ENCODE measurements at places on chromosomes 13 and 19.

DNA sequence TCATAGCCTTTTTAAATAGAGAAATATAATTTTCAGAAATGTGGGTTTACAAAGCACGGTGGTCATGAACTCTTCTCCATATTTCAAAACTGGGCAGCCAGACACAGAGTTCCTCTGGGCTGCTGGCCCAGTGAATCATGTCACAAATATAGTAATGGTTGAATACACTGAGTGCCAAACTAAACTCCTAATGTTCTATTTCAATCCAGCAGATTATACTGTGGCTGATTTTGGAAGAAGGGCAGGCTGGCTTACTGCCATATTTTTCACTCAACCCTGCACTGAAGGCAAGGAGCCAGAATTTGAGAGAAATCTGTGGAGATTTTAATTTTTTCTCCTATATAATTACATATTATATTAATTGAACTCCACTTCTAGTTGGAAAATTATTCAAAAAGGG, 17.0 kb upstream of the PRR20A start:
- no peak for DNase-seq

GRCh38 chr13:44734201-44734707, 158.1 kb upstream of the TSC22D1 start:
- peak; percentile 35 for DNase-seq

- peak; percentile 42 for DNase-seq
These were observed 41.6 kb downstream of the ARHGAP35 start for GRCh38 chr19:46902402-46902766.

GRCh38 chr19:33535226-33535625, 13.6 kb upstream of the PEPD start:
- DNase-seq: peak; percentile 38

- DNase-seq: no peak
These were observed 14.6 kb downstream of the KBTBD7 start for GRCh38 chr13:41179593-41180250.

GRCh38 chr13:30159446-30159839, 147.9 kb downstream of the KATNAL1 start:
- peak; percentile 29 for DNase-seq

GRCh38 chr19:36423925-36424324, 5.5 kb upstream of the ZFP82 start:
- no peak for DNase-seq

DNA sequence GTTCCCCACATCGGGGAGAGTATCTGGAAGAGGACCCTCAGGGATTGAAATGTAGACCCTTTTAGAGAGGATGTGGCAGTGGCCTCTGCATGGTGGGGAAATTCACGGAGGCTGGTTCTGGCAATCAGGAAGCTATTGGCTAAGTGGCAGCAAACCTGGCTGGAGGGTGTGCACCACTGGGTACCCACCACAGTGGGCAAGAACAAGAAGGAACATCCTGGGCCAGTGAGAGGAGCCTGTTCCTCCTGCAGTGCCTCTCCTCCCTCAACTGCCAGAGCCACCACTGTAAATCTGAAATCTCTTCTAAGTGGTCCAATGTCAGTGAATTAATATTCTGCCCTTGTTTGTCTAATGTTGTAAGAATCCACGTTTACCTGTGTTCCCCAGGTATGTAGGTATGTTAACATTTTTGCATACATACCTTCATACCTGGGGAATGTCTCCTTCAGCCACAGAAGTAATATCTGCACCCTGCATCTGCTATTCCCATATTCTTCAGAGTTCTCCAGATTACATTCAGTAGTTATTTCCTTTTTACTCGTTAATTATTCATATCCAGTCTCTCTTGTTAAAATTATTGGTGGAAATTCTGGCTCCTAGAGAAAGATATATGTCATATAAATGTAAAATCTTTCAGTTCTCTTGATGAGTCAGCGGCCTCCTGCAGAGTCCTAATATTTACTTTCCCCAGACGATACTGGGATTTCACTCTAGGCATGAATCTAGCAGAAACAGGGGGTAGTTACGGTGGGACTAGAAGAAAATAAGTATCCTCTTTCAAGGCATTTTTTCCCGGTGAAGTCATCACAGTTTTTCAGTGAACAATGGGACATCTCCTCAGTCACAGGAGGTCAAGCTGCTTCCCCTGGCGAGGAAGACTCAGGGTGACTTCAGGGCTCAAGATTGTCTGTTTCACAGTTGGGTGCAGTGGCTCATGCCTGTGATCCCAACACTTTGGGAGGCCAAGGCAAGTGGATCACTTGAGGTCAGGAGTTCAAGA, 148.3 kb downstream of the MYO16 start:
- peak; percentile 22 for DNase-seq

- no peak for DNase-seq
These were observed 2.5 kb downstream of the MIER2 start for GRCh38 chr19:342128-342455.

DNA sequence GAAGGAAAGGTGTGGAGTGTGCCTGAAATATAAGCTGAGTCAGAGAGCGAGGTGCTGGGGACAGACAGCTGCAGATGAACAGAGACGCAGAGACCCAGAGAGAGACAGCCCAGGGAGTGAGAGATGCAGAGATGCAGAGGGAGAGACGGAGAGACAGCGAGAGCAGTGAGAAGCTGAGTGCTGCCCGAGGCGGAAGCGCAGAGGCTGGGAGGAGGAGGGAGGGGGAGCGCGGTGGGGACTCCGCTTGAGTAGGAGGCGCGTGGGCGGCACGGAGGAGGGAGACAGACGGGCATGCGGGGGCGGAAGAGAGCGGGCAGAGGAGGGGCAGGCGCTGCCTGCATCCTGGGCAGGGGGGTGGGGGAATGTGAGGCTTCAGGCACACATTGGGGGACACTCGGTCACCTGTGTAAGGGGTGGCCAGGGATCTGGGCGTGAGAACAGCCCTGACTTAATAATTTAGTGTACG, 25.7 kb downstream of the SLC8A2 start:
- peak; percentile 79 for DNase-seq

DNA sequence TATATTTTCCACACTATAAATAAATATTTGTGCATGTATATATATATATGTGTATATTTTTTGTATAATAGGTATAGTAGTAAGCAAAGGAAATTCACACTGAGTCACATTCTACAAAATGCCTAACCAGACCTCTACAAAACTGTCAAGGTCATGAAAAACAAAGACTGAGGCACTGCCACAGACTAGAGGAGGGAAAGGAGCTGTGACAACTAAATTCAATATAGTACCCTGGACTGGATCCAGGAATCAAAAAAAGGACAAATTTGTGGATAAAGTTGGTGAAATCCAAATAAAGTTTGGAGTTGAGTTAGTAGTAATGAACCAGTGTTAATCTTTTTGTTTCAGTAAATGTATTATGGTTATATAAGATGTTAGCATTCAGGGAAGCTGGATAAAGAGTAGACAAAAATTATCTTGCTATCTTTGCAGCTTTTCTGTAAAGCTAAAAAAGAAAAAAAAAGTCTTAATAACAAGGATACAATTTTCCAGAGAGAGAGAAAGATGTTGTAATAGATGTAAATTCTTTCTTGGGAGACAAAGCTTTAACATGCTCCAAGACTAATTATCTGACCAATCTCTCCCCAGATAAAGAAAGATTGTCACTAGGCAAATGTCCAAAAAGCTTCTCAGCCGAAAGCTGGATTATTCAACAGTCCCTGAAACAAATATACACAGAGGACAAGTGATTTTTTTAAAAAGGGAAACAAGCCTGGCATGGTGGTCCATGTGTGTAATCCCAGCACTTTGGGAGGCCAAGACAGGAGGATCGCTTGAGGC, 19.1 kb downstream of the SYDE1 start:
- no peak for DNase-seq

- no peak for DNase-seq
These were observed 131.4 kb upstream of the ARGLU1 start for GRCh38 chr13:106699311-106699710.

GRCh38 chr13:73991884-73992283, 142.3 kb downstream of the KLF12 start:
- no peak for DNase-seq

DNA sequence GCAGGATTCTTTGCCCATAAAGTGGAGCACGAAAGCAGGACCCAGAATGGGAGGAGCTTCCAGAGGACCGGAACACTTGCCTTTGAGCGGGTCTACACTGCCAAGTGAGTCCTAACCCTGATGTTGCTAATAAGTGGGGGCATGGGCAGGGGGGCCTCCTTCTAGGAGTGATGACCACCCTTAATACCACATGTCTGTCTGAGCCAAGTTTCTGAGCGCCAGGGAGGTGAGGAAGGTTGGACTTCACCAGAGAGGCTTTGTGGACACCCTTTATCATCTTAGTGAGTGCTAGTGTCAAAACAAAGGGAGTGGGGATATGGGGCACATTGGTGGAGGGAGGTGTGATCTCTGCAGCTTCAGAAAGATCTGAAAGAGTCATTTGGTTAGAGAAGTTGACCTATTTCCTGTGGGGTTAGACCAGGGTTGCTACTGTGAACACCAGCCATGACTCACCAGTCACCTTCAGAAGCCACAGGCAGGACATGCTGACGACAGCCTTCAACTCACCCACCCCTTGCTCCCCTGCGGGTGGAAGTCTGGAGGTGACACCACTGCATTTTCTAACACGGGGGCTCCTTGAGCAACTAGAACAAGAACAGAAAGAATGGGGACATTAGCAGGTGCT, 8.8 kb downstream of the ALOX5AP start:
- DNase-seq: peak; percentile 66

DNA sequence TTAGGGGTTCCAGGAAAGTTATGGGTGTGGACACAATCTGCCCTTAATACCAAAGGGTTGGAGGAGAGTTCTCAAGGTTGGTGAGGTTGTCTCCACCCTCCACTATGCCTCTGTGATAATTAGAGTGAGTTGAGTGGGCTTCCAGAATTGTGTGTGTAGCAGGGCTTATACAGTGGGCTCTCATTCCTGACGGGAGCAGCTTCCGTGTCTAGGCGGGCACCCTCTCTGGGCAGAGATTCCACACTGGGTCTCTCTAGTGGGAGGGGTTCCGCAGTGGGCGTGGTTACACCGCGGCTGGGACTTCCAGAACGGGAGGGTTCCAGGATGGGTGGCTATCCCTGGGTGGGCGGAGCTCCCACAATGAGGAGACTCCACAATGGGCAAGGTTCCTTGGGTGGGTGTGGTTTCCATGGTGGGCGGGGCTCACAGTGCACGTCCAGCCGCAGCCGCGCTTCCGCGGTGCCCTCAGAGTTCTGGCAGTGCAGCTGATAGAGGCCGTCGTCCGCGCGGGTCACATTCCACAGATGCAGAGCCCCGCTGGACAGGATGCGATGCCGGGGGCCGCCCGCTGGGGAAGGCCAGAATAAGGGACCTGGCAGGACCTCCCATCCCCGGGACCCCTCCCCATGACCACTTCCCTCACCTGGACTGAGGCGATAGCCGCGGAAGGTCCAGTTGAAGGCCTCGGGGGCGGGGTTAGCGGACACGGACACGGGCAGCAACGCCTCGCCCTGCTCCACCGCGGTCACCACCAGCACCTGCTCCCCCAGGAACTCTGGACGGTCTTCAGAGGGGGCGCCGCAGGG, 8.4 kb downstream of the NPHS1 start:
- DNase-seq: no peak

GRCh38 chr13:51834581-51835171, 10.3 kb downstream of the TMEM272 start:
- no peak for DNase-seq

DNA sequence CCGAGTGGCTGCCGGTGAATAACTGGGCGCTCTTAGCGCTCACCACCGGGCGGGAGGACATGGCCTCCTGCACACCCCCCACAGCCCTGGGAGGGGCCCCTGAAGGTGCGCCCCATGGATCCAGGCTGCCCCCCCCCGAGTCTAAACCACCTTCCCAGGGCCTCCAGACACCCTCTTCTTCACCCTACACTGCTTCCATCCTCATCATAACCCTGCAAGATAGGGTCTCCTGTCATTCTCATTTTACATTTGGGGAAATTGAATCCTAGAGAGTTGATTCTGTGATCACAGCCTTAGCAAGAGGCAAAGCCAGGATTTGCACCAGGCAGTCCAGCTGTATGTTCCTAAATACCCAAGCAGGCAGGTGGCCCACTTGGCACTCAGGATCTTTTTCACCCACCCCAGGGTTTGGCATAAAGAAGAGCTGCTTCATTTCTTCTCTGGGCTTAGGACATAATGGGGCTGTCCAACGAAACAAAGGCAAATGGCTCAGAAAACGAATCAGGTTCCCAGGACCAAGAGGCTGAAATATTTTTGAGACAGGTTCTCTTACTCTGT, 110.8 kb downstream of the PTPRS start:
- DNase-seq: no peak

- DNase-seq: no peak
These were observed 12.0 kb upstream of the MYO1F start for GRCh38 chr19:8589177-8589714.

DNA sequence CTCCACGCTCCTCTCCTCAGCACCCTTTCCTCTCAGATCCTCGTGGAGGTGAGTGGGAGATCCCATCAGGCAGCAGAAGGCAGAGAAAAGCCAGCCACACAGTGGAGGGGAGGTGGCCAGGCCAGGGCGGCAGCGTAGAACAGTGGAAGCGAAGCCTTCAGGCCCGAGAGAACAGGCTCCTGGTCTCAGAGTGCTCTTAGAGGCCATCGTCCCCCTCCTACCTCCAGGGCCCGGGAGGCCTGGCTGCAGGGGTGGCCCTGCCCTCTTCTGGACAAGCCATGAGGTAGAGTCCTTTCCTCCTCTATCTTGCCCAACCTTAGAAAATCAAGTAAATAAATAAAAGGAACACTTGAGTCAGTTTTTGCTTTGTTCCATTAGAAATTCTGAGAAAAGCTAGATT, 202.0 kb downstream of the KATNAL1 start:
- DNase-seq: no peak

DNA sequence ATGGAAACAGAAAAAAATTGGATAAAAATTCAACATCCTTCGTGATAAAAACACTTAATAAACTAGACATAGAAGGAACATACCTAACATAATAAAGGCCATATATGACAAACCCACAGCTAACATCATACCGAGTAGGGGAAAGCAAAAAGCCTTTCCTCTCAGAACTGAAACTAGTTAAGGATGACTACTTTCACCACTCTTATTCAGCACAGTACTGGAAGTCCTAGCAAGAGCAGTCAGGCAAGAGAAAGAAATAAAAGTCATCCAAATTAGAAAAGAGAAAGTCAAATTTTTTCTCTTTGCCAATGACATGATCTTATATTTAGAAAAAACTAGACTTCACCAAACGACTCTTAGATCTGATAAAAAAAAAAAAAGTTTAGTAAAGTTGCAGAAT, 25.8 kb upstream of the SLC7A9 start:
- DNase-seq: no peak

GRCh38 chr13:77519808-77520207, 15.7 kb upstream of the SCEL start:
- no peak for DNase-seq
